ENCODE measurements at places on chromosomes 6 and 20.

- DNase-seq: no peak
Measured at GRCh38 chr20:1888796-1889463, 6.3 kb upstream of the SIRPA start.

DNA sequence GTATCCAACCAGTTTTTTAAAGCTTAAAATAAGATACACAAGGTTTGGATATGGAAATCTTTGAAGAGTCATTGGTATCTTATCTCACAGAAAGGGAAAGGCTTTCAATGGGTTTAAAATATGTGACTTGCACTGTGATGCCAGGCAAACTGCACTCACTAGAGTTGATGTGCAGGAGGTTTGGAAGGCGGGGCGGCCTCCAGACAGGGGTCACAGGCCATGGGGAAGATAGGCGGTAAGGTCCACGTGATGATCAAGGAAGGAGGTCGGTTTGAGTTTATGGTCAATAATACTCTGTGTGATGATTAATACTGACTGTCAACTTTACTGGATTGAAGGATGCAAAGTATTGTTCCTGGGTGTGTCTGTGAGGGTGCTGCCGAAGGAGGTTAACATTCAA, 9.5 kb upstream of the RAMACL start:
- DNase-seq: no peak

GRCh38 chr6:6379573-6379972, 59.1 kb upstream of the F13A1 start:
- no peak for DNase-seq

GRCh38 chr20:2280082-2280481, 15.7 kb upstream of the TGM3 start:
- DNase-seq: no peak

- no peak for DNase-seq
Measured at GRCh38 chr6:46098678-46099077, 31.1 kb upstream of the ENPP4 start.

GRCh38 chr20:63756648-63756991, 17.0 kb downstream of the SLC2A4RG start:
- DNase-seq: peak; percentile 35
